Hematopoietic multipotent progenitor cell treated with erythropoietin and hydrocortisone succinate and interleukin-3 and kit ligand, for 8 days (in vitro differentiated cells): ENCODE measurements at places on chromosomes 3 and 15.

- DNase-seq: peak; percentile 56
Measured at GRCh38 chr15:66408254-66408653, 21.5 kb downstream of the MAP2K1 start.

DNA sequence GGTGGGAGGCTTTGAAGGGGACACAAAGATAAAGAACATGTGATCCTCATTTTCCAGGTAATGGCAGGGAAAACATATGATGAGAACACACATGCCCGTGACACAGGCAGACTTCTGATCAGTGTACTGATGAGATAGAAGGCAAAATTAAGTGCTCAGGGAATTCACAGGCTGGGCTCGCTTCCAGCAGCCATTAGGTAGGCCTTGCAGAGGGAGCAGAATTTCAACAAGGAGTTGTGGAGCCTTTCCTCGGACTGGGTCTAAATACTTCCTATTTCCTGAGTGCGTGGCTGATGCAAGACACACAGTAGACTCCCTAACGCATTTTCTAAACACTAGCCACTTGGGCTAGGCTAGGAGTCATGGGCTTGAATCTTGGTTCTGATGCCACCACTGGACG is 74.0 kb upstream of the ETV5 start:
- no peak for DNase-seq

DNA sequence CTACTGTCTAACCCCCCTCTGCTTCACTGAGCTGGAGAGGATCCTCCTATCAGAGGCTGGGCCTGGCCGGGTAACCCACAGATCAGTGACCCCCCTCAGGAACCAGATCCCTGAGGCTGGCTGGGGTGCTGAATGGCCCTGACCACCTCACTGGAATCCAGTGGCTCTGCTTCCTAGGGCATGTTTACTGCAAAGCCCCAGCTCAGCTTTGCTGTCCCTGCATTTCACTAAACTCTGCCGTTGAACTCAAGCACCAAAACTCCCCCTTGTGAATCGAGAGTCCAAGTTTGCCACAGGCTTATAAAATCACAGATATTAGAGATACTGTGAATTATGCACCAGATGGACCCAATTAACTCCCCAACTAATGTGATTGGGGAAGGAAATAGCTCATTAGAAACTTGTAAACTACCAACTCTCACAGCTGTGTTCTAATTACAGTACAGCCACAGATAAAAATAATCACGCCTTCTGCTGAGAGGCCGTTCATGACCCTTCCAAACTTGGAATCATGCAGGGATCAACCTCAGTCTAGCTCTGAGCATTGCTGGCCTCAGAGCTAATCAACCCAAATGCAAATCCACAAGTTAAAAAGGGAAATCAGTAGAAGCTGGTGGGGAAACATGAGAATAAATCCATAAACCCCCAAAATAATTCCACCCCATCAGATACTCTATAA is 47.0 kb downstream of the OCA2 start:
- DNase-seq: no peak

DNA sequence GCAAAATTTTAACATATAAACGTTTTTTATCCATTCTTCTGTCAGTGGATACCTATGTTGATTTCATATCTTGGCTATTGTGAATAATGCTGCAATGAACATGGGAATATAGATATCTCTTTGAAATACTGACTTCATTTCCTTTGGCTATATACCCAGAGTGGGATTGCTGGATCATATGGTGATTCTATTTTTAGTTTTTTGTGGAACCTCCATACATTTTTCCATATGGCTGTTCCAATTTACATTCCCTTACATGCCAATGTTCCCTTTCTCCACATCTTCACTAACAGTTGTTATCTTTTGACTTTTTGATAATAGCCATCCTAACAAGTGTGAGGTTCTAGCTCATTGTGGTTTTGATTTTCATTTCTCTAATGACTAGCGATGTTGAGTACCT is 344.6 kb downstream of the EPHA3 start:
- no peak for DNase-seq

- DNase-seq: no peak
Measured at GRCh38 chr15:22903961-22904534, 65.6 kb downstream of the NIPA2 start.

- peak; percentile 89 for DNase-seq
Measured at GRCh38 chr15:22949074-22949547, 31.1 kb downstream of the CYFIP1 start.

DNA sequence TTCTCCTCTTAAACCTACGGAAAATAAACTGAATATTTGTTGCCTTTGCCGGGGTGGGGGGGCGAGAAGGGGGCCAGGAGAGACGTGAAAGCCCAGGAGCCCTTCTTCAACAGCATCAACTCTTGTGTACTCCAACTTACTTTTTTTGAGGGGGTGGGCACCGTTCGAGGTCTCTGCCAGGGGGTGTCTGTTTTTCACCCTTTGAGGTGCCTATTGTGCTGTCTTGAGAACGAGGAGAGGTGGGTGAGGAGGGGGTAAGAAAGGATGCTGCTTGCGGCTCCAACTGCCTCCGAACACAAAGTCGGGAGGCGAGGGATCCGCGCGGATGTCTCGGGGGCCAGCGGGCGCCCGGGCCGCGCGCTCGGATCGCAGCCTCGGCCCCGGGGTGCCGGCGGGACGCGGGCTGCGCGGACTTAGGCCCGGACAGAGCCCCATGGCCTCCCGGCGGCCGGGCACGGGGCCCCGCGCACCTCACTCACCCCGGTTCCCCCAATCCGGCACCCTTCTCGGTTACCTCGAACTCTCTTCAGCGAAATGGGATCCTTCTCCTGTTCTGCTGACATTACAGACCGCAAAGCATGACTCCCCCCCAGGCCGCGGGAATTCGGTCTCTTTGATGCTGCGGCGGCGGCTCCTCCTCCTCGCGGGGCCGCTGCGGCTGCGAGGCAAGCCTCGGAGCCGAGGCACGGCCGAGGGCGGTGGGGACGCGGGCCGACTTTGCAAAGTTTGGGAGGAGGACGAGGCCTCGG is 650 bp downstream of the PYGO1 start:
- DNase-seq: no peak

- no peak for DNase-seq
Measured at GRCh38 chr3:47949979-47950378, 66.2 kb downstream of the MAP4 start.

- DNase-seq: no peak
Measured at GRCh38 chr3:137764001-137764433, at the start of gene SOX14. TSS of gene SOX14 (plus strand) at chr3:137764315. CDS start at chr3:137764785, 470 bp downstream.

DNA sequence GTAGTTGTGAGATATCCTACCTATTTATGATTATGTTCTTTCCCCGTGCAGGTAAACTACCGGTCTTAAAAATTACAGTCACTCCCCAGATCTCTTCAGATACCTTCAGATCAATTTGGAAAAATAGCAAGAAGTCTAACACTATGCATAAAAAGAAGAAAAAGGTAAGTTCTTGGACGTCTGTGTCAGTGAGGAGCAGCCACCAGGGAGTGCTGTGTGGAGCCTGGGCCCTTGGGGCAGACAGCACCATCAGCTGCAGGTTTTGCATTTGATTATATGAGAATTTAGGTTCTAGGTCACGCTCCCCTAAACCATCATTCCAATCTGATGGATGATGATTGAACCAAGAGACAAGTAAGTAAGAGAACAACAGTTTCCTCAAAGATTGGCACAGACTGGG is 8.9 kb upstream of the RNF7 start:
- DNase-seq: no peak

GRCh38 chr15:41474941-41475340 is 18.7 kb upstream of the ITPKA start:
- no peak for DNase-seq

GRCh38 chr3:149378478-149379309 is 1.2 kb upstream of the TM4SF1 start:
- no peak for DNase-seq

GRCh38 chr15:56719021-56719612 is 14.2 kb downstream of the ZNF280D start:
- no peak for DNase-seq

- peak; percentile 85 for DNase-seq
Measured at GRCh38 chr15:66291816-66292570, 1.4 kb upstream of the DIS3L start.

DNA sequence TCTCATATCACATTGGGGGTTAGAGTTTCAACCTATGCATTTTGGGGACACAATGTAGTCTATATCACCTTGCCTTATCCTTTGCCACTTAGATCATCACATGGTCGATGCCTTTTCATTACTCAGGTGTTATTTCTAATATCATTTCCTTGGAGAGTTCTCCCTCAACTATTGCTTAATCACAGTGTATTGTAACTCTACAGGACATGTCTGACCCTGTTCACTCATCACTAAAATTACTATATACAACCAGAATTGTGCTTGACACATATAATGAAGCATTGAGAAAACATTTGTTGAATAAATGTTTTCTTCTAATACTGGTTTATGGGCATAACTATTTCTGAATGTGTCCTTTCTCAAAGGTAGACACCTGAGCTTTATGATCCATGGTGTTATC is 207.4 kb downstream of the EPHA6 start:
- no peak for DNase-seq

GRCh38 chr15:80785811-80786354 is 6.7 kb downstream of the CEMIP start:
- DNase-seq: no peak

- peak; percentile 8 for DNase-seq
Measured at GRCh38 chr3:149224736-149225594, 3.3 kb upstream of the CP start.

DNA sequence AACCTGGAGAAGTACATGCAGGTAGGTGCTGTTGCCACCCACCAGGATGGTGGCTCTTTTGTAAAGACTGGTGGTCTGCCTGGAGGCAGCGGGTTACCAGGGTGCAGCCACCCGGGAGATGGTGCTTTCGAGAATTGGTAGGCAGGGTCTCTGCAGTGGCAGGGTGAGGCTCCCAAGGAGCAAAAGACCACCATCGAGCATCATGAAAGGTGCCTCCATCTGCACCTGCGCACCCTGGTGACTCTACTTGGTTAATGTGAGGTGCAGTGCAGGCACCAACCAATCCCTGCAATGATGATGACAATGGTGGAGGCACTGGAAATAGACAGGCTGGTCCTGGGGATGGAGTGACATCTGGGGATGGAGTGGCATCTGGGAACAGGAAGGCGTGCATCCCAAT is 236.7 kb downstream of the ADAMTS17 start:
- DNase-seq: no peak
